ENCODE measurements at places on chromosomes 7 and 10. TPM values are rescaled to one million over a fixed set of nuclear protein-coding genes. Genes with fewer than 3 reads are reported as not detected.

Gene AQP1
- total RNA-seq = 0.36 TPM

Gene ERVW-1
- total RNA-seq = not detected

Gene IL6
- 1.8 TPM for total RNA-seq

Gene TAC1
- not detected for total RNA-seq

Gene NRCAM
- 73.8 TPM for total RNA-seq

Gene SKIDA1
- 1.5 TPM for total RNA-seq

Gene RELN
- 0.01 TPM for total RNA-seq

Gene CALML5
- total RNA-seq = not detected

Measured in A549 treated with CORT108297 at 1 μM for 4 hours (cell line).